ENCODE measurements at places on chromosomes 3 and 15.

DNA sequence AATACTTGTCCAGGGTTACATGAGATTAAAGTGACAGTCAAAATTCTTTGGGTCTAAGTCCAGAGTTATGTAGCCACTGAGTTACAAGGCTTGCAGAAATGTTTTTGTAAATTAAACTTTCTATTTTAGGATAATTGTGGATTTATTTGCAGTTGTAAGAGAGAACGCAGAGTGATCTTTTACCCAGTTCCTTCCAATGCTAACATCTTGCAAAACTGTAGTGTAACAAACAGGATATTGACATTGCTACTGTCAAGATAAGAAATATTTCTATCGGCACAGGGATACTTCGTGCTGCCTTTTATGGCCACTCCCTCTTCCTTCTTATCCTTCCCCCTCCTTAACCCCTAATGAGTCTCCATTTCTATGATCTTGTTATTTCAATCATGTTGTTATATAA is 1022.9 kb downstream of the MCTP2 start:
- no peak for DNase-seq

DNA sequence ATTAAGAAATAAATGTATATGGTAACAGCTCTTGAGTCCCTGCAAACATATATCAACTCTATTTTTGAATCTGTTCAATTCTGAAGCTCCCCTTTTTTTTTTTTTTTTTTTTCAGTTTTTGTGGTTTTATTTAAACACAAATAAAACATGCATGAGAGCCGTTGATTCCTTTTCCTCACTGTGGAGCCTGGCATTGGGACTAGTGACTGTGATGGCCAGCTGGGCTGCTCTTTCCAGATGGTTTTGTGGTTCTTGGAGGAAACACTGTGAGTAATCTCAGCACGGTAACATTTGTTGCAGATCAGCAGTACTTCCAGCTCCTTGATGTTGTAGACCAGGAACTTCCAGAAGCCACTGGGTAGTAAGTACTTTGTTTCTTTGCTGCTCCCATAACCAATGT is 15.9 kb downstream of the EMC7 start:
- DNase-seq = no peak

GRCh38 chr15:86125775-86126174 is 46.1 kb downstream of the AGBL1 start:
- DNase-seq = peak; percentile 18

GRCh38 chr15:45180201-45180600 is 7.6 kb downstream of the SHF start:
- no peak for DNase-seq
